ENCODE measurements at places on chromosomes 1 and 21. TPM values are rescaled to one million over a fixed set of nuclear protein-coding genes. Genes with fewer than 3 reads are reported as not detected.

- no peak overlapping the region for H3K27ac ChIP-seq
- H3K36me3 ChIP-seq = no peaks in the 10 kb centered on the region
- no peak for DNase-seq
- H3K27me3 ChIP-seq = no peaks in the 10 kb centered on the region
Measured at GRCh38 chr21:37391666-37392065, 25.1 kb downstream of the DYRK1A start.

- no peak within 1 kb of the TSS for H3K27ac ChIP-seq
- no peaks in the 10 kb centered on the region for H3K4me1 ChIP-seq
- no peak for DNase-seq
- H3K27me3 ChIP-seq = no peaks in the 10 kb centered on the region
- H3K4me3 ChIP-seq = no peak within 1 kb of the TSS
- H3K36me3 ChIP-seq = no peaks in the 10 kb centered on the region
Measured at GRCh38 chr1:241957692-241958494, at the start of gene BECN2. Gene BECN2, plus strand, starts transcription at chr1:241957767. Its CDS starts 0 bp downstream, at chr1:241957767.

SLAMF8 gene
- total RNA-seq = not detected

DNA sequence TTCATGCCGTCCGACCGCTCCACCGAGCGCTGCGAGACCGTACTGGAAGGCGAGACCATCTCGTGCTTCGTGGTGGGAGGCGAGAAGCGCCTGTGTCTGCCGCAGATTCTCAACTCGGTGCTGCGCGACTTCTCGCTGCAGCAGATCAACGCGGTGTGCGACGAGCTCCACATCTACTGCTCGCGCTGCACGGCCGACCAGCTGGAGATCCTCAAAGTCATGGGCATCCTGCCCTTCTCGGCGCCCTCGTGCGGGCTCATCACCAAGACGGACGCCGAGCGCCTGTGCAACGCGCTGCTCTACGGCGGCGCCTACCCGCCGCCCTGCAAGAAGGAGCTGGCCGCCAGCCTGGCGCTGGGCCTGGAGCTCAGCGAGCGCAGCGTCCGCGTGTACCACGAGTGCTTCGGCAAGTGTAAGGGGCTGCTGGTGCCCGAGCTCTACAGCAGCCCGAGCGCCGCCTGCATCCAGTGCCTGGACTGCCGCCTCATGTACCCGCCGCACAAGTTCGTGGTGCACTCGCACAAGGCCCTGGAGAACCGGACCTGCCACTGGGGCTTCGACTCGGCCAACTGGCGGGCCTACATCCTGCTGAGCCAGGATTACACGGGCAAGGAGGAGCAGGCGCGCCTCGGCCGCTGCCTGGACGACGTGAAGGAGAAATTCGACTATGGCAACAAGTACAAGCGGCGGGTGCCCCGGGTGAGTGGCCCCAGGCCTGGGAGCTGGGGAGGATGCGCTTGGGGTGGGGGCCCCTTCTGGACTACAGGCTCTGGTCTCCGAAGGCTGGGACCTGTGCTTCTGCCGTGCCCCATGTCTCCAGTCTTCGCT, 1.1 kb downstream of the SKI start:
- H3K36me3 ChIP-seq = peaks cover 2% of the 10 kb centered on the region
- DNase-seq = no peak
- no peaks in the 10 kb centered on the region for H3K27me3 ChIP-seq
- peak overlapping the region; percentile 56 for H3K4me3 ChIP-seq
- H3K4me1 ChIP-seq = peaks cover 28% of the 10 kb centered on the region

GRCh38 chr1:37184789-37185188, 150.5 kb upstream of the GRIK3 start:
- no peaks in the 10 kb centered on the region for H3K36me3 ChIP-seq
- no peak for DNase-seq
- H3K27ac ChIP-seq = no peak overlapping the region
- no peaks in the 10 kb centered on the region for H3K27me3 ChIP-seq

MX2 gene
- total RNA-seq = 56.7 TPM

GRCh38 chr1:42155362-42155761, 2.2 kb downstream of the GUCA2B start:
- H3K36me3 ChIP-seq = no peaks in the 10 kb centered on the region
- H3K4me1 ChIP-seq = no peaks in the 10 kb centered on the region
- no peak overlapping the region for H3K27ac ChIP-seq
- no peak overlapping the region for H3K4me3 ChIP-seq

DNA sequence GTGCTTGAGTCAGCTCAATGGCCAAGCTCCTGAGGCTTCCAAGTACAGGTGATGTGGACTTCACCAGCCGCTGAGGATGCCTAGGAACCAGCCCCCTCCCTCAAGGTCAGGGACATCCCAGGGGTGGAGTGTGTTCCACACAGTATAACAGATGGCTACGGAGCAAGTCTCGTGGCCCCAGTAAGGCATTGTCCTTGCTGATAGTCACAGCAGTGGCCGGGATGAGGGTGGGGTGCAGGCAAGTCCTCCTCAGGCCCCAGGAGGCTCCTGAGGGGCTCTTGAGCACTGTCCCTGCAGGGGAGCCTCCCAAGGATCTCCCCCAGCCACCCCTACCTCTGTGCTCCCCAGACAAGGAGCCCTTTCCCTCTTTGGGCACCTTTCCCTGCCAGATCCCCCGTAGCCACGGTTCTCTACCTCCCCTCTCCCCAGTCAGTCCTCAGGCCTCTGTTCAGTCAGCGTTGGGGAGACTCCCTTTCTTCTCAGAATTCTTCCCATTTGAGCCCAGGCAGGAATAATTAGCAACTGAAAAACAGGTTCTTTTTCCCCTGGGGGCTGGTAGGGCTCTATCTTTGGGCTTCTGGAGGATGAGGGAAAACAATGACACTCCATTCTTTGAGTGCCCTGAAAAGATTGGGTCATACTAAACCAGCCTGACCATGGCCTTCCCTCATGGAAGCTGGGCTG, 7.1 kb upstream of the THEM5 start:
- no peaks in the 10 kb centered on the region for H3K4me1 ChIP-seq
- no peak overlapping the region for H3K27ac ChIP-seq
- H3K27me3 ChIP-seq = no peaks in the 10 kb centered on the region
- H3K36me3 ChIP-seq = no peaks in the 10 kb centered on the region

DNA sequence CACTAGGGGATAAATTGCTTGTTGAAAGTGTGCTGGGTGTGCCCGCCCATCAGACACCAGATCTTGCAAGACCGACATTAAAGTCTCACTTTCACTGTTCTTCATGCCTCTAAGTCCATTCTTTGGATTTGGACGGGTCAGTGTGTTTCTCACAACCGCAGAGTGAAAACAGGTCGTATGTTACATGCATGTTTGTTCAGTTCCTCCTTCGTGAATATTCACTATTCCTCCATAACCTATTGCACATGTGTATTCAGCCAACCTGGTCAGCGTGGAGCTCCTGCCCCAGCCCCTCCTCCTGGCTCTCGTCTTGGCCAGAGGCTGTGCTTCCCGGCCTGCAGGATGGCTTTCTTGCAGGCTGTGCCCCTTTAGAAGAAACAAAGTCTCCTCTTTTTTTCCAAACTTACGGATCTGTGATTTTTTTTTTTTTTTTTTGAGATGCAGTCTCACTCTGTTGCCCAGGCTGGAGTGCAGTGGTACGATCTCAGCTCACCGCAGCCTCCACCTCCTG, 2.2 kb upstream of the KRTAP10-6 start:
- DNase-seq = no peak
- no peaks in the 10 kb centered on the region for H3K27me3 ChIP-seq
- H3K4me1 ChIP-seq = no peaks in the 10 kb centered on the region
- H3K4me3 ChIP-seq = no peak overlapping the region

HS2ST1 gene
- 81.0 TPM for total RNA-seq

GRCh38 chr1:40393173-40393572, 19.6 kb downstream of the SMAP2 start:
- DNase-seq = no peak
- H3K36me3 ChIP-seq = no peaks in the 10 kb centered on the region
- H3K4me3 ChIP-seq = no peak overlapping the region

GRCh38 chr1:185450917-185451316, 133.9 kb upstream of the IVNS1ABP start:
- no peaks in the 10 kb centered on the region for H3K27me3 ChIP-seq
- DNase-seq = no peak
- no peaks in the 10 kb centered on the region for H3K4me1 ChIP-seq
- H3K36me3 ChIP-seq = no peaks in the 10 kb centered on the region
- no peak overlapping the region for H3K4me3 ChIP-seq
- H3K27ac ChIP-seq = no peak overlapping the region

- no peak overlapping the region for H3K4me3 ChIP-seq
- H3K27ac ChIP-seq = no peak overlapping the region
- H3K4me1 ChIP-seq = no peaks in the 10 kb centered on the region
- H3K36me3 ChIP-seq = no peaks in the 10 kb centered on the region
Measured at GRCh38 chr21:31798842-31799704, 67.2 kb upstream of the SCAF4 start.

- H3K4me3 ChIP-seq = no peak overlapping the region
- no peak overlapping the region for H3K27ac ChIP-seq
- peaks cover 9% of the 10 kb centered on the region for H3K36me3 ChIP-seq
- H3K27me3 ChIP-seq = no peaks in the 10 kb centered on the region
Measured at GRCh38 chr21:25955646-25956045, 214.9 kb downstream of the APP start.

PADI1 gene
- total RNA-seq = 2.3 TPM

- no peak overlapping the region for H3K27ac ChIP-seq
- H3K4me3 ChIP-seq = no peak overlapping the region
- DNase-seq = no peak
- H3K27me3 ChIP-seq = no peaks in the 10 kb centered on the region
- H3K4me1 ChIP-seq = no peaks in the 10 kb centered on the region
Measured at GRCh38 chr1:205012391-205013140, 30.4 kb upstream of the CNTN2 start.

DAB1 gene
- total RNA-seq = 0.05 TPM

PRUNE1 gene
- total RNA-seq = 16.2 TPM

DNA sequence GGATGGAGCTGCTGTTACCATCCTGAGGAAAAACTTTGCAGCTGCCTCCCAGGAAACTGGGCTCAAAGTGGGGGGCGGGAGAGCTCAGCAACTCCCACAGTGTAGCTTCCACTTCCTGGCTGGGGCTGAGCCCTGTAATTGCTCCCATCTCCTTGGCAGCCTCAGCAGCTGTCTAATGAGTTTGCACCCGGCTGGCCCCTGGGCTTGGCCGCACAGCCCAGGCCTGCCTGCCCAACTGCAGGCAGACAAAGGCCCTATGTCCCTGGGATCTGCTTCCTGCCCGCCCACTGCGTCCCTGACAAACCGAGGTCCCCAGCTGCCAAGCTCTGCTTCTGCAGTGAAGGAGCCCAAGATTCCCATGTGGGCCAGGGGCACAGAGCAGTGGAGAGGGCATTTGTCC, 30.1 kb downstream of the EDN2 start:
- H3K36me3 ChIP-seq = no peaks in the 10 kb centered on the region
- no peak overlapping the region for H3K4me3 ChIP-seq
- no peak overlapping the region for H3K27ac ChIP-seq
- no peak for DNase-seq
- H3K27me3 ChIP-seq = no peaks in the 10 kb centered on the region

DNA sequence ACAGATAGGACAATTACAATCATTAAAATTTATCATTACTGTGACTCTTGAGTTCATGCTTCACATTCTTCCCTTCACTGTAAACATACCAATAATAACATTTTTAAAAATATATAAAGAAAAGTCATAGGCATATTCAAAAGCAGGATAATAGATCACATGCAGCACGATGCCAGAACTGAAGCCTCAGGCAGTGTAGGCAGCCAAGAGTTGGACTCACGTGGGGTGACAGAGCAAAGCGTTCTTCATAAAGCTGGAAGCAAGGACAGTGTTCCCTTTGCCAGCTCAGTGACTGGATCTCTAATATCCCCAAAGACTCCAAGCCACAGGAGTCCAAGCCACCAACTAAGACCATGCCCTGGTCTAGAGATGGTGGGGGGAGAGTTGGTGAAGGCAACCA, 77.7 kb downstream of the ODF2L start:
- H3K27ac ChIP-seq = no peak overlapping the region
- DNase-seq = no peak
- H3K4me1 ChIP-seq = no peaks in the 10 kb centered on the region
- H3K36me3 ChIP-seq = no peaks in the 10 kb centered on the region

GRCh38 chr1:81114191-81114590, 686.5 kb upstream of the ADGRL2 start:
- no peak for DNase-seq
- no peak overlapping the region for H3K27ac ChIP-seq
- H3K36me3 ChIP-seq = no peaks in the 10 kb centered on the region
- H3K27me3 ChIP-seq = no peaks in the 10 kb centered on the region
- H3K4me3 ChIP-seq = no peak overlapping the region
